CD4-positive, alpha-beta T cell treated with Interleukin-17A for 4 hours (primary cell): ENCODE measurements at places on chromosomes 11 and 22.

DNA sequence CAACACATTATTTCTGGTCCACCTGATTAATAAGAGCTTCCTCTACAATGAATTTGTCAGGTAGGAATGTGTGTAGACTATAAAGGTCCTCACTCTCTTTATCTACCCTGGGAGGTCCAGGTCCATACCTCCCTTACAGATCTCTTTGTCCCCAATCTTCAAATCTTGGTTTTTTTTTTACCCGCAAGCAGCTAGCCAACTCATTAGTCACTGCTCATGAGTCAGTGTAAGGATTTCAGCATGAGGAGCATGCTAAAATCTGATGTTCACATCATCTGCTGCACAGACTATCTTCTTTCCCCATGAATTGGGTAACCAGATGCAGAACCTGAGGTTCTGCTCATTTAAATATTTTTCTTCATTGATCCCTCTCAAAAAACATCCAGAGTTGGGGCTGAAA lies 397.0 kb upstream of the ISX start:
- DNase-seq: no peak

- no peak for DNase-seq
Measured at GRCh38 chr11:99739464-99740089, 718.8 kb downstream of the CNTN5 start.

GRCh38 chr11:111836721-111837120 lies 34.7 kb downstream of the ALG9 start:
- DNase-seq: no peak

GRCh38 chr11:119807402-119807801 lies 78.4 kb upstream of the NECTIN1 start:
- DNase-seq: no peak

- DNase-seq: no peak
Measured at GRCh38 chr11:82832983-82833382, 67.2 kb downstream of the PRCP start.

- no peak for DNase-seq
Measured at GRCh38 chr11:114165326-114166230, 106.1 kb downstream of the ZBTB16 start.

GRCh38 chr11:12281571-12282478 lies 95.5 kb upstream of the PARVA start:
- peak; percentile 83 for DNase-seq

DNA sequence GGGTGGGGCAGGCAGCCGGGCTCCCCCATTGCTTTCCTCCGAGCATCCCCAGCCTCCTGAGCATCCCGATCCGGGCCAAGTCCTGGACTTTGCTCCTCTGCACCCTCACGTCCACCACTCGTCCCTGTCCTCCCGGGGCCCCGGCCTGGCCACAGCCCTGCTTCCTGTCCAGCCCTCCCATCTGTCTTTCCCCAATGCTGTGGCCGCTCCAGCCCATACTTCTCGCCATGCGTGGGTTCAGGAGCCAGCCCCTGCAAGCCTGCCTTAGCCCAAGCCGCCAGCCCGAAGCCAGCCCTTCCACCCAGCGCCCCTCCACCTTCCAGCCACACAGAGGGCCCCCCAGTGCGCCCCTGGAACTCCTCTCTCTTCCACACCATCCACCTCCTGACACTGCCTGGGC lies 23.8 kb downstream of the MRPL23 start:
- DNase-seq: no peak

DNA sequence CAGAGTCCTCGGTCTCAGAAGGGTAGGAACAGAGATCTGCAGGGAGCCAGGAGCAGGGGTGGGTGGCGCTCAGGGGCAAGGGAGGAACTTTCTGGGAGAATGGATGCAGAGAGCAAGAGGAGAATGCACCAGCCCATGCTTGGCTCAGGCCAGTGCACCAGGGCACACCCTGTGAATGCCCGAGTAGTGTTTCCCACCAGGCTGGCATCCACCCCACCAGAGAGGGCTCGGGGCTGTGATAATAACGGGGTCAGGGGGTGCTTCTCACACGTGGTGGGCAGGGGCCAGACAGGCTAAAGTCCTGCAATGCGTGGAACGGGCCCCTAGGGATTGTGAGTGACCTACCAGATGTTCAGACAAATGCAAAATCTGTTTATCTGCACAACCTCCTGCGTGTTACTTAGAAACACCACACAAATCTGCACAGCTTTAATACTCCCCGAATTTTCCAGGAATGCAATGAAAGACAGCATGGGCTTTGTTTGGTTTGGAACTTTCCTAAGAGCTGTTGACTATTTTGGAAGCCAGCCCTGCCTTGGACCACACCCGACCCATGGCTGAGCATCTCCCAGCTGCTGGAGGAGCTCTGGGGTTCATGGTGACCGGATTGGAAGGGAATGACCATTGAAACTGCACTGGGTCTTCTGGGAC lies 368.3 kb downstream of the SHANK2 start:
- DNase-seq: no peak

GRCh38 chr11:119414734-119415133 lies 8.2 kb downstream of the THY1 start:
- no peak for DNase-seq

GRCh38 chr22:22877523-22878210 lies 9.9 kb upstream of the IGLL5 start:
- peak; percentile 88 for DNase-seq
